ENCODE measurements at places on chromosomes 4 and X.

DNA sequence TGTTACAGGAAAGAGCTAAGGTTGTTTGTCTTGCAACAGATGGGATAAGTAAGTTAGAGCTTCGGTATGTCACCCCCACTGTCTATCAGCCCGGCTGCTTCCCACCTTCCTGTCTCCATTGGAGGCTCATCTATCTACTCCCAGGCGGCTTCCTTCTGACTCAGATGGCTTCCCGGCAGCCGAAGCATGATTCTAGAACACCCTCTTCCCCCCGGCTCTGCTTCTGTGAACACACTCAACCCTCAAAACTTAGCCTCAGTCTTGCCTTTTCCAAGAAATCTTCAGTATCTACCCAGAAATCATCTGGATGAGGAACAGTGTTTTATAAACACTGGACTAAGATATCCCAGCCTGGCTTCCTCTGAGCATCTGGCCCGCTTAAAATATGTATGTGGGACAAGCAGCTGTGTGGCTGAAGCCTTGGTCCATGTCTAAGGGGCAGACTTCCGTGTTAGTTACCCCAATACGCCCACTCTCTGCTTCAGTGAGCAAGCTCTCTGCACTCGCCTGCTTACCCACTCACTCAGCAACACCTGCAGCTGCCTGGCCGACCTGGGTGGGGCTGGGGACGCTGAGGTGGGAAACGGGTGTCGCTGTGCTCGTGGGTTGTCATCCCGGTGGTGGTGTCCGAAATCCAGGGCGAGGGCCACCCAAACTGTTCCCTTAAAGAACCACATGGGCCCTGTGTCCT lies 12.0 kb upstream of the SLC2A9 start:
- no peak for DNase-seq

DNA sequence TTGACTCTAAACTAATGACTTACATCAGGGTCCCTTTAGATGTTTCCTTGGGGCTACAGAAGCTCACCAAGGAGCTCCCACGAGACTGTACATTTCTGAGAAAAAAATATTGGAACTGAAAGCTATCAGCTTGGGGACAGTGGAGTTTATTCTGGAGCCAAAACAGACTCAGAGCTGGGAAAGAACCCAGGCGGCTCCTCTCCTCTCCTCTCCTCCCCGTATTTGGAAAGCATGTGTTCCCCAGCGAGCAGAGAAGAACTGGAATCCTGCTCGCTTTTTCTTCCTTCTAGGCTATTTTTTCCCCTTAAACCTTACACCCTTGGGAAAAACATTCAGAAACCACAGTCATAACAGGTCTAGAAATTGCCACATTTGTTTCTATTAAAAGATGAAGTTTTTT lies 4.3 kb upstream of the MAP7D3 start:
- DNase-seq: no peak

DNA sequence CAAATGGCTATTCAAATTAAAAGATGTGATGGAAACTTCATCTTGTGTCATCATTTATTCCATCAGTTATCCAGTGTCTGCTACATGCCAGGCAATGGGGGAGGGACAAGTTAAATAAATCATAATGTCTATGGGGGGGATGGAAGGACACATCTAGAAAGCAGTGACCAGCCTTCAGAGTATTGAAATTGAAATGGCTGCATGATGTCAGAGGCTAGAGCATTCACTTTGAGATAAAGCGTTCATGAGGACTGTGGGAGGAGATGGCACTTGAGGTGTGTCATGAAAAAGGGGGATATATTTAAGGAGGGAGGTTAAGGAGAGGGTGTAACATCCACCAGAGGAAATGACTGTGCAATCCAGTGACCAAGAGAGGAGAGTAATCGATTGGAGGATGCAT lies 50.6 kb downstream of the SLIT2 start:
- DNase-seq: no peak

DNA sequence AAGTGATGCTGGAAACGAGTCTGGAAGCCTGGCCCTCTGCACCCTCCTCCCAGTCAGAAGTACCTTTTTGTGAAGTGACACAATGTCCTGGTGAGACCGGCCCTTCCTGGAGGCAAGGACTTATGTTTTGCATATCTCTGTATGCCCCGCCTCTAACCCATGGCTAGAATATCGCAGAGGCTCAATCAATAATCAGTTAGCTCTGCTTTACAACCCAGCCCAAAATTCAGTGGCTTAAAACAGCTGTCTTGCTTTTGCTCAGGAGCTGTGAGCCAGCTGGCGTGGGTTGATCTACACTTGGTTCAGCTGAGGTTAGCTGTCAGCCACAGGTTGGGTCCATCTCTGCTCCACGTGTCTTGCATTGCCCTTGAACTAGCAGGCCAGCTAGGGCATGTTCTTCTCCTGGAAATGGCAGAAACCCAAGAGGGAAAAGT lies 98.8 kb upstream of the METTL14 start:
- no peak for DNase-seq

DNA sequence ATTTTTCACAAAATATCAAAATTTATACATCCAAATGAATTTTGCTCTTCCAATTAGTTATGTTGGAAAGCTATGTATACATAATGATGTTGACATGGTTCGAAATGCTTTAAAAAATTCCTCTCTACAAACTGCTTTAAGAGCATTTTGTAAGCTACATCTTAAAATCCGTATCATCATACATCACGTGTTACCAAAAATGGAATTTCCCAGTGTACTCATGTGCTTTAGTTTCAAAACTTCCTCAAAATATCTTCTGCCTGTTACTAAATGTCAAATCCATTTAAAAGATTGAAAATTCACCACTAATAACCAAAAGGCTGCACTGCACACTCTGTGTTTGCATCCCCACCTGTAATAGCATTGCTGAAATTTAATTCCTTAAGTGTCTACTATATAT lies 87.9 kb downstream of the WDFY3 start:
- no peak for DNase-seq

- no peak for DNase-seq
These were observed 67.9 kb upstream of the STX18 start for GRCh38 chr4:4609622-4610334.

GRCh38 chrX:39773923-39774773 lies 323.6 kb downstream of the BCOR start:
- DNase-seq: no peak

DNA sequence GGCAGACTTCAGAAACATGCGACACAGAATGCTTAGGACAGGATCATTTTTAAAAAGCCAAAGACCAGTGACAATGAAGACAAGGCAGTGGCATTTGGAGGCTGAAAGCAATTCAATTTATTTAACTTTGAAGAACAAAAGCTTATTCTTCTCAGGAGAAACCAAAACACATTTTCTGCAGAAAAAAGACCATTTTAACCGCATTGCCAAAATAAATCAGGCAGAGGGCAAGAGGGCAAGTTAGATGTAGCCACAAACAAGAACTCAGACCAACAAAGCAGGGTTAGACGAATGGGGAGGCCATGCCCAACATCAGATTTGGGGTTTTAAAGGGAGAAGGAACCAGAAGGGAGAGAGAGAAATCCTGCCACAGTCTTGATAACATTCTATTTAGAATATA lies 58.9 kb downstream of the RELL1 start:
- no peak for DNase-seq

DNA sequence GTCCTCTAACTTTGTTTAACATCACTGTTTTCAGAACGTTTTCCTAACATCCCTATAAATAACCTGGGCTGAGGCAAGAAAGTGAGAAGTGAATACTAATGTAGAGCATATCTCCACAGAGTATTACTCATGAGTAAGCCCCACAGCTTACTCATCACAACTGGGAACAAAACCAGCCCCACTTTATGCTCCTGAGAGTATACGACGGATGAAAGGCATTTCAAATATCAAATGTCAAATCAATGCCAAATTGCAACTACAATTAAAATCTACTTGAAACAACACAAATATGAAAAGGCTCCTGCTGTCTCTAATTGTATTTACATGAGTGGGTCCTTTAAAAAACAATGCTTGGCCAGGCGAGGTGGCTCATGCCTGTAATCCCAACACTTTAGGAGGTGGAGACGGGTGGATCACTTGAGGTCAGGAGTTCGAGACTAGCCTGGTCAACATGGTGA lies 41.2 kb downstream of the SH3RF1 start:
- DNase-seq: no peak

- no peak for DNase-seq
These were observed 137.2 kb downstream of the UNC5C start for GRCh38 chr4:95411371-95412088.
